ENCODE measurements at places on chromosomes 3 and 15. TPM values are rescaled to one million over a fixed set of nuclear protein-coding genes. Genes with fewer than 3 reads are reported as not detected.

GRCh38 chr3:133077688-133078087 is 39.5 kb downstream of the TMEM108 start:
- DNase-seq: no peak

- no peak for DNase-seq
These were observed 3.7 kb downstream of the FSTL1 start for GRCh38 chr3:120446891-120447668.

GRCh38 chr3:141178551-141178950 is 53.1 kb upstream of the PXYLP1 start:
- DNase-seq: no peak

DNA sequence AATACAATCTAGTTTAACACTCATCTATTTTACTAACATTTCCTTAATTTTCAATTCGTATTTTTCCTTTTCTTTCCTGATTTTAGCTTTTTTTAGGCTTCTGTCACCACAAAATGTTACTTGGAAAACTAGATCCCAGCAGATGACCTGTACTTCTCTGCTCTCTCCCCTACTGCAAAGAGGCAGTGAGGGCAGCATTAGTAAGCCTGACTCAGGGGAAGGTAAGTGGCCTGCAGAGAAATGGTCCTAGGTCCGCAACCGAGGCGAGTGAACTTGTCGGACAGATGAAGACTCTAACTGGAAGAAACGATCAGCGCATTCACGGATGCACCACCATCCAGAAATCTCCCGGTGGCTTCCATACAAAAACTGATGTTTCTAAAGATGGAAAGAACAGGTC is 20.4 kb downstream of the TMEM43 start:
- DNase-seq: no peak

The INO80 gene
- 25.1 TPM for total RNA-seq

Measured in skin of body (tissue), 3 donors.